ENCODE measurements at places on chromosomes 16 and 17. TPM values are rescaled to one million over a fixed set of nuclear protein-coding genes. Genes with fewer than 3 reads are reported as not detected.

The PYY gene
- total RNA-seq, result 0.99 TPM

The SMIM36 gene
- total RNA-seq, result not detected

The IL21R gene
- total RNA-seq, result not detected

The CCL14 gene
- not detected for total RNA-seq

The GRAP gene
- total RNA-seq, result 0.15 TPM

DNA sequence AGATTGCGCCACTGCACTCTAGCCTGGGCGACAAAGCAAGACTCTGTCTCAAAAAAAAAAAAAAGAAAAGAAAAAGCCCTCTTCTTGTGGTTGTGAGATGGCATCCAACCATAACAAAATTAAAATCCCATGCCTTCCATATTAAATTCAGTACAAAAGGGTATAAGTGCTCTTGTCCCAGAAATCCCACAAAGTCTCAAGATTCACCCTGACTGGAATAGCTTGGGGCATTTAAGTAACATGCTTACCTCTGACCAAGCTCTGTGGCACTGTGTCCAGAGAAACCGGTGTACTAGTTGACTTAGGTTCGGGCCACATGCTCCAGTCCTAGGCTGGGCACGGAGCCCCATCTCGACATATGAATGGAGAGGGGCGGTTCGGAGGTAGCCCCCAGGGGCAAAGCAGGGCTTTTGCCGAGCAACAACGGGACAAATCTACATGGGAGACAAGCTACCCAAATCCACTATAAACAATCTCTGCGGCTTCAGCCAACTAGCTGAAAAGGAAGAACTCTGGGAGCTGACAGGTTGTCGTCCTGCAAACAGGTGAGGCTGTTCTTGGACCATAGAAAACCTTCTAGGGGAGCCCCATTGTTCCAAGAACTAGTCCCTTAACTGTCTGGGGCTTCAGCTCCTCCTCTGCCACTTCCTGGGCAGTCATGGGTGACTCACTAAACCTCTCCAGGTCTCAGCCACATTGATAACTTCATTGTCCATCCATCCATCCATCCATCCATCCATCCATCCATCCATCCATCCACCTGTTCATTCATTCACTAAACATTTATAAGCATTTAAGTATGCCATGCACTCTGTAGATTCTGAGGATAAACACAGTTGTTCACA is 10.3 kb upstream of the IL4R start:
- peak; percentile 31 for DNase-seq
- no peaks in the 10 kb centered on the region for H3K4me1 ChIP-seq
- no peak overlapping the region for H3K4me3 ChIP-seq
- no peaks in the 10 kb centered on the region for H3K36me3 ChIP-seq
- H3K27me3 ChIP-seq, result no peaks in the 10 kb centered on the region

DNA sequence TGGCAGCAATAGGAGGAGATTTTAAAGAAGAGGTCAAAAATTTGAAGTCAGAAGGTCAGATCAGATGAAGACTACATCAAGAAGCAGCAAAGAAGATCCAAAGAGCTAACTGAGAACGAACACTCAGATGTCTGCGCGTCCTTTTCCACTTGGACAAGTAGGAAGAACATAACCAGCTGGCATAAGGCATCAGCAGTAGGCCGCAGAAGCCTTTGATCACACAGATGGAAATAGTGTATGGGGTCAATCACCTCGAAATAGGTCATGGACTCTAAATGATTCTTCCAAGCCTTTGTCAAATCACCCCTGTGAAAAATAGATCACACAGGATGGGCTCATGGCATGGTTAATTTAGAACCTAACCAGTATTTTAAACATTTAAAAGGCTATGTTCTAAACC is 56.4 kb upstream of the TOM1L1 start:
- H3K36me3 ChIP-seq, result no peaks in the 10 kb centered on the region
- DNase-seq, result no peak
- H3K4me3 ChIP-seq, result no peak overlapping the region
- H3K27ac ChIP-seq, result no peak overlapping the region
- no peaks in the 10 kb centered on the region for H3K4me1 ChIP-seq
- no peaks in the 10 kb centered on the region for H3K27me3 ChIP-seq

GRCh38 chr17:15232517-15232915 is 32.6 kb downstream of the PMP22 start:
- no peak overlapping the region for H3K27ac ChIP-seq
- H3K36me3 ChIP-seq, result no peaks in the 10 kb centered on the region
- no peak for DNase-seq
- peaks cover 10% of the 10 kb centered on the region for H3K4me1 ChIP-seq
- H3K27me3 ChIP-seq, result no peaks in the 10 kb centered on the region

DNA sequence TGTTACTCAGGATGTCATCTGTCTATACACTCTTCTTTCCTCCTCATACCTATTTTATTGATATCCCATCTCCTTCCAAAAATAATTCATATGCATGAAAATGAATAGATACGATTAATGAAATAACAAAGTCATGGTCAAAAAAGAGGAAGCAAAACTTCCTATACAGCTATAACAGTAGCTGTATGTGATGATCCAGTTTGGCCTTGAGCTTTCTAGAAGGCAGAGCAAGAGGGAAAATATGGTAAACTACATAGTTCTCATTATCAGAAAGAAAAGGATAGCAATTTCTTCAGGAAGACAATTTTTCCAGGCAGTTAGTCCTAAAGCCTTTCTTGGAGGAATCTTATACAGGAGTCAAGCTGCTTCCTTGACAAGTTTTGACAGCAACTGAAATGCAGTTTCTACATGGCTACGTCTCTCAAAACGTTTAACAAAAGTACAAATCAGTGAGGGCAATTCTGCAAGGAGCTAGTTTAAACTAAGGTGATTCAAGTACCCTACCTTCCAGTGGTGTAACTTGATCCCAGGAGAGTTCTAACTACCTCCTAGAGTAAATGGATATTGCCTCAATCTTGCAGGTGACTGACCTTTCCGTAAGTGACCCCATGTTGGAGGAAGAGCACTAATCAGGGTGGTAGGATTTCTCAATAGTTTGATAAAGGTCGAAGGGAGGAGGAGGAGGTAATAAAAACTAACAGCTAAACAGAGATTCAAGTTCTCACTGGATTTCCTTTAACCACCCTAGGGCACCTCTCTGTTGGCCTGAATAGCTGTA is 1.0 kb downstream of the SPAG5 start:
- H3K27ac ChIP-seq, result no peak overlapping the region
- DNase-seq, result no peak
- H3K4me3 ChIP-seq, result peak overlapping the region; percentile 93
- H3K4me1 ChIP-seq, result no peaks in the 10 kb centered on the region
- no peaks in the 10 kb centered on the region for H3K27me3 ChIP-seq

- H3K27me3 ChIP-seq, result no peaks in the 10 kb centered on the region
- H3K36me3 ChIP-seq, result peaks cover 3% of the 10 kb centered on the region
- no peak overlapping the region for H3K4me3 ChIP-seq
- H3K27ac ChIP-seq, result peak overlapping the region; percentile 87
- peak; percentile 87 for DNase-seq
- H3K4me1 ChIP-seq, result no peaks in the 10 kb centered on the region
Observed at GRCh38 chr17:32627239-32627996, 140.6 kb downstream of the CDK5R1 start.

DNA sequence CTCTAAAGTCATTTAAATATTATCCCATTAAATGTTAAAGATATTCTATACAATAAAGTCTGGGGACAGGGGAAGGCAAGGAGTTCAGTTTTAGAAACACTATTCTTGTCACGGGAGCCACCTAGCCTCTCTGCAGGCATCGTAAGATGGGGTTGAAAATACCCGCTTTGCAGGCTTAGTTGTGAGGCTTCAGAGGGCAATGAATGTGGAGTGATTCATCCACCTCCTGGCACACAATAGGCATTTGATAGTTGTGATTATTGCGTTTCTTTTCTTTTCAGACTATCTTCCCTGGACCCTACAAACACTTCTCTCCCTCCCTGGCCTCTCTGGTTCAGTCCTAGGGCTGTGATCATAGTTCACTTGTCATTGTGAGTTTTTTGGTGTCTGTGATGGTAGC is 19.6 kb downstream of the GLP2R start:
- H3K4me3 ChIP-seq, result no peak overlapping the region
- H3K36me3 ChIP-seq, result no peaks in the 10 kb centered on the region
- DNase-seq, result peak; percentile 27
- peaks cover 18% of the 10 kb centered on the region for H3K27me3 ChIP-seq

- no peak for DNase-seq
- H3K4me3 ChIP-seq, result no peak overlapping the region
- no peak overlapping the region for H3K27ac ChIP-seq
Observed at GRCh38 chr17:10785295-10785694, 18.6 kb downstream of the TMEM238L start.

- DNase-seq, result peak; percentile 67
- H3K27me3 ChIP-seq, result no peaks in the 10 kb centered on the region
- no peak overlapping the region for H3K4me3 ChIP-seq
- H3K4me1 ChIP-seq, result no peaks in the 10 kb centered on the region
- H3K27ac ChIP-seq, result no peak overlapping the region
Observed at GRCh38 chr17:16328997-16329396, 24.3 kb downstream of the CENPV start.

DNA sequence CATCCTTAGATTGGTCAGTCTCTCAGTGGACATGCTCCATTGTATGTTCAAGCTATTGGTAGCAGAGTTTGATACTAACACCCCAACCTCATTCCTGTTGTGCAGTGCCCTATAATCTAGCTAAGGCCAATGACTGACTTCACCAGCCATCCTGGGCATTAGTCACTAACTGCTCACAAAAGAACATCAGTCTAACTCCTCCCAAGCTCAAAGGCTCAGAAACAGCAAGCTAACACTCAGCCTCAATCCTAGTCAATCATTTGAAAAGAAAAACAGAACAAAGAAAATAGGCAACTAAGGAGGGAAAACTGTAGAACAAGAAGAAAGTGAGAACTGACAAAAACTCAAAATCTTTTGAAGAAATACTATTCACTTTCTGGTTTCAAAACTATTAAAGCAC is 199.1 kb upstream of the C17orf78 start:
- H3K4me3 ChIP-seq, result no peak overlapping the region
- H3K4me1 ChIP-seq, result no peaks in the 10 kb centered on the region
- H3K36me3 ChIP-seq, result peaks cover 56% of the 10 kb centered on the region
- H3K27ac ChIP-seq, result no peak overlapping the region
- no peaks in the 10 kb centered on the region for H3K27me3 ChIP-seq
- DNase-seq, result no peak

DNA sequence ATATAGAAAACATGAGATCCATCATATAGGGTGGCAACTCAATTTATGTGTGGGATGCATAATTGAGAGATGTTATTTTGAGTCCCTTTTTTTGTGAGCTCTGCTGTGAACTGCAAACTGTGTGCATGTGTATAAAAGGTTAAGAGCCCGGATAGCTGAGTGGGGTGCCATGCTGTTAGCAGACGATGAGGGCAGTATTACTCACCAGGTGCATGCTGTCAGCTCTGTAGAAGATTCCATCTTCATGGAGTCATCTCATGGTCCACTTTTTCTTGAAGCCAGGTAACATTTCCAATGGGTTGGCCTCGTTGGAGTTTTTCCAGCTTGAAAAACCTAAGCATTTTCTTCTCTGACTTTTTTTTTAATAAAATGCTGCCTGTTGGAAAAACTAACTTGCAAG is 43.0 kb upstream of the RHBDL3 start:
- H3K36me3 ChIP-seq, result peaks cover 22% of the 10 kb centered on the region
- H3K4me1 ChIP-seq, result no peaks in the 10 kb centered on the region
- H3K4me3 ChIP-seq, result no peak overlapping the region

GRCh38 chr16:83935858-83936255 is 17.2 kb upstream of the OSGIN1 start:
- H3K27me3 ChIP-seq, result no peaks in the 10 kb centered on the region
- no peak overlapping the region for H3K4me3 ChIP-seq
- no peaks in the 10 kb centered on the region for H3K36me3 ChIP-seq
- no peak for DNase-seq
- no peaks in the 10 kb centered on the region for H3K4me1 ChIP-seq

DNA sequence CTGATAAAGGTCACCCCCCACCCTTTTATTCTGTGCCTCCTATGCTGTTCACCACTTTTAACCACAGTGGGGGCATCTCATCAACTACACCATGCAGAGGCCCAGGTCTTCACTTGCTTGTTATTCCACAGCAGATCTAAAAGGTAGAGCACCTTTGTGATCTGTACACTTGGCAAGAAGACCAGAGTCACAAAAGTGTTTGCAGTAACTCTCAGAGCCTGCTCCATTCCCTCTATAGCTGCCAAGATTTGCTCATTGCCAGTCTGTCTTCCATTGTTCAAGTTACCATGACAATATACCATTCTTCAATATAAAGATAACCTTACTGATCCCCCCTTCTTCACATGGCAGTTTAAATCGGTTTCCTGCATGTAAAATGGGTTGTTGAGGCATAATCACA is 180.0 kb downstream of the TOX3 start:
- H3K4me3 ChIP-seq, result no peak overlapping the region
- DNase-seq, result no peak
- H3K36me3 ChIP-seq, result no peaks in the 10 kb centered on the region
- no peak overlapping the region for H3K27ac ChIP-seq
- no peaks in the 10 kb centered on the region for H3K4me1 ChIP-seq

DNA sequence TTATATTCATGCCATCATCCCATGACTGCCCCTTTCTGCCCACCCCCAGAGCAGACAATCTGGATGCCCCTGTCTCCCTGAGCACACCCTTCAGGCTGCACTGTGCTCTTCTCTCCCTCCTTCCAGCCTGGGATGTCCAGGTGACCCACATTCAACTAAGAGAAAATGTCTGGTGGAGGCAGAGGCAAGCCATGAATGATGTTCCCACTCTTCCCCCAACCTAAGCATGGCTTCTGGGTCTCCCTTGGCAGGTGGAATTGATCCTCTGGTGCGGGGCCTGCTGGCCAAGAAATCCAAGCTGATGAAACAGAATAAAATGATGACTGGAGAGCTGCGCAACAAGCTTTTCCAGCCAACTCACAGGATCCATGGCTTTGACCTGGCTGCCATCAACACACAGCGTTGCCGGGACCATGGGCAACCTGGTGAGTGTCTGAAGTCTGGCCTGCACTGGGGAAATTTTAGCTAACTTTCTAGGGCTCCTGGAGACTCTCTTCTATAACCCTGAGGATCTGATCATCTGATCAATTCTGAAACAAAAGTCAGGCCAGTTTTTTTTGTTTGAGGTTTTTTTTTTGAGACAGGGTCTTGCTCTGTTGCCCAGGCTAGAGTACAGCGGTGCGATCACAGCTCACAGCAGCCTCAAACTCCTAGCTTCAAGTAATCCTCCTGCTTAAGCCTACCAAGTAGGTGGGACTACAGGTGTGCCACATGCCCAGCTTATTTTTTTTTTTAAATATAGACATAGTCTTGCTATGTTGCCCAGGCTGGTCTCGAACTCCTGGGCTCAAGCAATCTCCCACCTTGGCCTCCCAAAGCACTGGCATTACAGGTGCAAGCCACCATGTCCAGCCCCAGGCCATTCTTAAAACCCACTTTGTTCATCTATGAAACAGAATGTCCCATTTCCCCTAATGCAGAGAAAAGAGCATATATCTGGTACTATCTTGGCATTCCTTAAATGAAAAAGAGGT is 14.5 kb downstream of the MPO start:
- peaks cover 41% of the 10 kb centered on the region for H3K27me3 ChIP-seq
- H3K4me3 ChIP-seq, result no peak overlapping the region
- H3K27ac ChIP-seq, result no peak overlapping the region
- no peaks in the 10 kb centered on the region for H3K36me3 ChIP-seq
- no peaks in the 10 kb centered on the region for H3K4me1 ChIP-seq
